ENCODE measurements at places on chromosomes 5 and 9.

- no peak for DNase-seq
Observed at GRCh38 chr9:89826186-89826585, 221.4 kb downstream of the GADD45G start.

DNA sequence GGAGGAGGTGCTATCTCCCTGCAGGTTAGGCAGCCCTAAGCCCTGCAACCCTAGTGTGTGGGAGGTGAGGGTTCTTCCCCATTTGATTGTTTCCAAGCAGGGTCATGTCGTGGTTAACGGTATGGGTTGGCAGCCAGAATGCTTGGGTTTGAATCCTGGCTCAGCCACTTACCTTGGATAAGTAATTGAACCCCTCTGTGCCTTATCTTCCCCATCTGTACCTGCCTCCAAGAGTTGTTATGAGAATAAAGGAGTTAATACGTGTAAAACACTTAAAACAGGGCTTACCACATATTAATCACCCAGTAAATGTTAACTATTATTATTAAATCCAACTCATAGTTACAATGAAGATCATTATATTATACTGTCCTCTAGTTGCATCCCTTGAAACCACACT lies 52.2 kb upstream of the SPATA31E1 start:
- no peak for DNase-seq

- no peak for DNase-seq
Observed at GRCh38 chr5:149526845-149527590, 24.2 kb downstream of the CSNK1A1 start.

DNA sequence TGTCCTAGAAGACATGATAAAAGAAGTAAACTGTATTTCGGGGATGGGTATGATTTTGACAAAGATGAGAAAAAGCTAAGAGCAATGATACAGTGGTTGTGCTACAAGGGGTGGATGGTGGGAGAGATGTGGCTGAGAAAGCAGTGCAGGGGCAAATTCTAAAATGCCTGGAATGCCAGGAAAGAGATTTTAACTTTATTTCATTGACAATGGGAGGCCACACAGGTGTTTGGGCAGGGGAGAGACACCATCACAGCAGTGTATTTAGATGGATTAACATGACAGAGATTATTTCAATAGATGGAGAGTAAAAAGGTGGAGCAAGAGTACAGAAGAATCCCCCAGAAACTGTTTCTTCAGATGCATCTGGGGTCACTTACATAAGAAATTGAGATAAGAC lies 71.2 kb downstream of the MAMDC2 start:
- no peak for DNase-seq

GRCh38 chr5:14438195-14438606 lies 143.4 kb upstream of the OTULINL start:
- no peak for DNase-seq

- DNase-seq: no peak
Observed at GRCh38 chr5:160629003-160629402, 207.3 kb downstream of the PTTG1 start.

DNA sequence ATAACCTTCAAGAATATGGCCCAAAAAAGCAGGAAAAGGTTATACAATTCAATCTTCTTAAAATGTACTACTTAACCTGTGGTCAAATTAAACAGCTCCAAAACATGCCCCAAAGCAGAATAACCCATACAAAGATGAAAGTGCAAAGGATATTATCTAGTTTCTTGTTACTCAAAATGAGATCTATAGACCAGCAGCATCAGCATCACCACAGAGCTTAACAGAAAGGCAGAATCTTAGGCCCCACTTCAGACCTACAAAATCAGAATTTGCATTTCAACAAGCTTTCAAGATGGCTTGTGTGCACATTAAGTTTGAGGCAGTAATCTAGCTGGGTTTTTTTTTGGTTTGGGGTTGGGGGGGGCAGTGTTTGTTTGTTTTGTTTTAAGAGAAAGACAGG lies 54.0 kb downstream of the SCAI start:
- DNase-seq: no peak

DNA sequence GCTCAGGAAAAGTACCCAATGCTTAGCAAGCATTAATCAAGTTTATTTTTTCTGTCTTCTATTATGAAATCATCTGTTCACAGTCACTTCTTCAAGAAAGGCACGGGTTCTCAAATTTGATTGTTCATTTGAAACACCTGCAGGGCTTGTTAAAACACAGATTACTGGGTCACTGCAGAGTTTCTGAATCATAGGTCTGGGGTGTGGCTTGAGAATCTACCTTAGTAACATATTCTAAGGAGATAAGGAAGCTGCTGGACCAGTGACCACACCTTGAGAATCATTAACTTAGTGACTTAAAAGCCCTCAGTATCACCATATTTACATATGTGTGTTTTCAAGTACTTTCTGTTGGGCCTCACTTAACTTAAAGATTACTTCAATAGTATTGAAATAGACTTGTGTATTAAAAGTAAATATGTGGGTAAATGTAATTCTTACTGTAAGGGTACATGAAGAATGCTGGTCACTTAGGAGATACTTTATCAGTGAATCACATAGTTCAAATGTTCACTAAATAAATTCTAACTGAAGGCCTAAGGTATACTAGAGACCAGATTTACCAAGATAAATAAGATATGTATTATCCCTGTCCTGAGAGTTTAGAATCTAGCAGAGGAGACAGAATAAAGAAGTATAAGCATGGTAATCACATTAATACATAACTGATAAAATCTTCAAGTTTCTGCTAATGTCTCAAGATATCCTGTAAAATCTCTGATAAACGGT lies 1342.1 kb upstream of the C9orf72 start:
- DNase-seq: no peak

- DNase-seq: no peak
Observed at GRCh38 chr5:126998201-126998631, 32.1 kb downstream of the MARCHF3 start.

- no peak for DNase-seq
Observed at GRCh38 chr5:158744680-158745079, 355.0 kb downstream of the EBF1 start.

- DNase-seq: no peak
Observed at GRCh38 chr5:123285122-123286023, 137.8 kb downstream of the CEP120 start.

GRCh38 chr9:87964826-87965225 lies 9.5 kb downstream of the CDK20 start:
- no peak for DNase-seq

DNA sequence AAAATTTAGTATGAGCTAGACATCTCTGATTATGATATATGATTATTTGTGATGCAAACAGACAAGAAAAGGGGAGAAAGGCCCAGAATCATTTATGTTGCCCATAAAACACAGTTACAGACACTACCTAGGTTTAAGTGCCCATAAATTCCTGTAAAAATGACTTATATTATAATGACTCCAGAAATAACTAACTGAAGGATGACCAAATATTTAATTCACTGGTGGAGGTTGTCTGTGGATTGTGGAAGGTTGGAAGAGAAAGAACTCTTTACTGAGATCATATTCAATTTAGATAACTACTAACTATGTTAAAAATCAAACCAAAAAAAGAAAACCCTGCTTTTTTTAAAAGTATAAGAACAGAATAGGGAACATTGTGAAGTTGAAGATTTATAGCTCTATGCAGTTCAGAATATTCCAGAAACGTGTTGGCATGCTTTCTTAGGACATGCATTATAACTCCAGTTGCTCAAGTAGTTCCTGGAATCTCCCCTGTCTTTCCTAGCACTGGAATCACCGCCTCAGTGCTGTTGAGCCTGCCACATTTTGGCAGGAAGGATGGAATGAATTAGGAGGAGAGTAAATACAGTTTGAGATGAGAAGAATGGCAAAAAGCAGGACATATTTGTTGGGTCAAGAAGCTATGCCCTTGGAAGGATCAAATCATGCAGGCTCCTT lies 72.0 kb upstream of the PAPPA start:
- no peak for DNase-seq

GRCh38 chr5:154221371-154221896 lies 30.9 kb downstream of the GALNT10 start:
- peak; percentile 38 for DNase-seq

GRCh38 chr5:173242675-173243121 lies 7.7 kb upstream of the NKX2-5 start:
- no peak for DNase-seq

- DNase-seq: no peak
Observed at GRCh38 chr5:159448-160172, 31.7 kb upstream of the LRRC14B start.

- no peak for DNase-seq
Observed at GRCh38 chr5:10735569-10736276, 25.3 kb downstream of the DAP start.

GRCh38 chr9:96177005-96177718 lies 124.8 kb downstream of the HSD17B3 start:
- no peak for DNase-seq

DNA sequence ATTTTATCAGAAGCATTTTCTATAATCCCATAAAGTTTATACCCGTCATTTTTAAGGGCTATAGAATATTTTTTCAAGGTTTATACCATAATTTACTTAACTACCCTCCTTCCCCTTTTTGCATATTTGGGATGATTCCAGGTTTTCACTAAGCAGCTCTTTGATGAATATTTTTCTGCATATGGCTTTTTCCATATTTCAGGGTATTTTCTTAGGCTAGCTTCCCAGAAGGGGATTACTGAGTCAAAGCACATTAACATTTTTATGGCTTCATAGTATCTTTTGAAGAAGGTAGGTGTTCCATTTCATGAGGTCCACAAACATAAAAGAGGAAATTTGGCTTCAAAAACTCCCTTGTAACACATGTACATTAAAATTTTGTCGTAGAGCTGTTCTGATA lies 14.6 kb upstream of the COL15A1 start:
- DNase-seq: no peak

DNA sequence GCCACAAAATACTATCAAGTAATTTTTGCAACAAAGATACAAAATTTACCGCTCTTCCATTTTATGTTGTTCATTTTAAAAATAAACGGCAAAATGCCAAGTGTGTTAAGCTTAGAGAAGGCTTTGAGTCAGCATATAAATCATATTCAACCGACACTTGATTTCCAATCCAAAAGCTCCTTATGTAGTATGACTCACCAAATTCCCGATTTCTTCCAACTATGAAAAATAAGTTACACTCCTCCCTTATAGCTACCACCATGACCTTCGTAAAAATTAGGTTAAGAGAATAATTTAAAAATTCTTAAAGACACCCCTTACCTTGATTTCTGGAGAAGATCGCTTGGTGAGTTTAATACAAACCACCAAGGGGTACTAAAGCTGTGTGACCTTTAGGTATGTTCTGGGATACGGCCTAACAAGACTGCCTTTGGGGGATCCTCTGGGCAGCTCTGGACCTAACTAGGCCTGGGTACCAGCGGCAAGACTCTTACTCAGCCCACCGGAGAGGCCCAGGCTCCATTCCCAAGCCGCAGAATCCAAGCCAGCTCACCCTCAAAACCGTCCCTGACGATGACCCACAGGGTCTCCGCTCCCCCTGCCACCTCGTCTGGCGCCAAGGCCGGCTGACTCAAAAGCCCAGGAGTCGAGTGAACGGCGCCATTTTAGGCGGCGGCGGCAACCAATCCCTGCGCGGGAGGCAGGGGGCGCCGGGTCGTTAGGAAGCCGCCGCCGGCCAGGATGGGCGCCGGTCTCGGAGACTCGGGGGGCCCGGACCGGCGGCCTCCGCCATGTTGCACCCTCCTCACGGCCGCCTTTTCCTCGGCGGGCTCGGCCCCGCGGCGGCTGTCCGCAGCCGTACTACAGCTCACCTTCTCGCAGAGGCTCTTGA lies 739 bp downstream of the PPP2CA start:
- peak; percentile 52 for DNase-seq

GRCh38 chr5:66945389-66946349 lies 250.9 kb downstream of the CD180 start:
- DNase-seq: no peak
